ENCODE measurements at places on chromosomes 5 and 9.
A peak's percentile ranks its signal among the peaks of the same experiment; 100 is the strongest.

DNA sequence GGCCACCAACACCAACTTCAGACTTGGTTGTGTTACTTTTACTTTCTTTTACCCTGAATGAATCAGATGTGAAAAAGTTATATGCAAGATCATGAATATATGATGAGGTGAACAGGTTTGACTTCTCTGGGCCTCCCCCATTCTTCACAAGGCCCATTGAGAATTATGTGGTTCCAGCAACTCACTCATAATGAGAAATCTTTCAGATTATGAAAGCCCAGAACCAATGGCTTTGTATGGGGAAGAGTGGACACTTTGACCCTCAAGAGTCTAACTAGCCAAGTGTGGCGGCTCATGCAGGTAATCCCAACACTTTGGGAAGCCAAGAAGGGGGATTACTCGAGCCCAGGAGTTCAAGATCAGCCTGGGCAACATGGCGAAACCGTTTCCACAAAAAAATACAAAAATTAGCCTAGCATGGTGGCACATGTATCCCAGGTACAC lies 16.1 kb upstream of the LNPEP start:
- no peak for DNase-seq

DNA sequence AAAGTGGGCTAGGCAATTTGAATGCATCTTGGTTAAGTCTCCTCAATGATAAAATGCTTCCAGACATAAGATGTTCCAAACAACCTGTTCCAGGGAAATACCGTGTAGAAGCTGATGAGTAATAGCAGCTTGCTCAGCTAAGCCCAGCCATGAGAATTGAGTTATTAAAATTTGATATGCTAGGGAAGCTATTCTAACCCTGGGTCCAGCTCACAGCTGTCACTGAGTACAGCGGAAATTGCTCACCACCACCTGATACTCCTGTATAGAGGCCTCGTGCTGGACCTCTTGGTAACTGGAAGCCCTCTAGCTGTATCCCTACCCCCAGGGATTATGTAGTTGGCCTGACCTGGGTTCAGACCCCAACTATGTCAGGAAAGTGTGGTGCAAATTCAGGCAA lies 521.3 kb upstream of the TRPC7 start:
- DNase-seq, result no peak

DNA sequence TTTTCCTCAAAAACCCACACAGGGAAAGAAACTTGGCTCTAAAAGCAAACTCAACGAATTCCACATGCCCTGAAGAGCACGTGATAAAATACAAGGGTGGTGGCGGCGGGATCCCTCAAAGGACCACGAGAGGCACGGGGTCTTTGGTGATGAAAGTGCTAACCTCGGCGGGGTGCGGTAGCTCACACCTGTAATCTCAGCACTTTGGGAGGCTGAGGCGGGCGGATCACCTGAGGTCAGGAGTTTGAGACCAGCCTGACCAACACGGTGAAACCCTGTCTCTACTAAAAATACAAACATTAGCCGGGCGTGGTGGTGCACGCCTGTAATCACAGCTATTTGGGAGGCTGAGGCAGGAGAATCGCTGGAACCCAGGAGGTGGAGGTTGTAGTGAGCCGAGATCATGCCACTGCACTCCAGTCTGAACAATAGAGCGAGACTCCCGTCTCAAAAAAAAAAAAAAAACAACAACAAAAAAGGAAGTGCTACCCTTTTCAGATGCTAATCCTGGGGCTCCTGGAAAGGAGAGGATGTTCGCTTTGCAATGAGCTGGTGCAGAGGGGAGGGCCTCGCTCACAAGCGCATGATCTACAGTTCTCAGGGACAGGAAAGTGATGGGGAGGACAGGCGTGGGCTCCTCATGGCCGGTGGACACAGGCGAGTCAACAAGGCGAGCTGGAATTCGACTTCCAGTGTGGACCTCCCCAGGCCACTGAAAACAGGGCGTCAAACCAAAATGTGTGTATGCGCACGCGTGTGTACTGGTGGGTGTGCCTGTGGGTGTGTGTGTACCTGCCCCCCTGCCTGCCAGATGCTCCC lies 54.1 kb downstream of the USP20 start:
- no peak for DNase-seq

GRCh38 chr5:176647843-176648473 lies 674 bp downstream of the TSPAN17 start:
- no peak for DNase-seq

DNA sequence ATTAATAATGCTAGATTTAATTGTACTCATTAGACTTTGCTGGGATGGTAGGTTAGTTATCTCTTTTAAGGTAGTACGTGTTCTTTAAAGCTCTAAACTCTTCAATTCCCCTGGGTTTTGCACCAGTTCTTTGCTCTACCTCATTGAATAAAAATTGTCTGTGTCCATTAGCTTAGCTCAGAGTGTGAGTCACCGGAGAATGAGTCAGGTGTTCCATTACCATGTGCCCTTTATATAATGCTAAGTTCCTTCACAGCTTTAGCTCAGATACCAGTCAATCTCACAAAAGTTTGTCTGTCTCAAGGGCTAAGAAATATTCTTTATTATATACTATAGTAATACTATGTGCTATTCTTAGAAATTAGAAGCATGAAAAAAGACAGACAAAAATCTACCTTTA lies 339.4 kb downstream of the PRELID2 start:
- no peak for DNase-seq

DNA sequence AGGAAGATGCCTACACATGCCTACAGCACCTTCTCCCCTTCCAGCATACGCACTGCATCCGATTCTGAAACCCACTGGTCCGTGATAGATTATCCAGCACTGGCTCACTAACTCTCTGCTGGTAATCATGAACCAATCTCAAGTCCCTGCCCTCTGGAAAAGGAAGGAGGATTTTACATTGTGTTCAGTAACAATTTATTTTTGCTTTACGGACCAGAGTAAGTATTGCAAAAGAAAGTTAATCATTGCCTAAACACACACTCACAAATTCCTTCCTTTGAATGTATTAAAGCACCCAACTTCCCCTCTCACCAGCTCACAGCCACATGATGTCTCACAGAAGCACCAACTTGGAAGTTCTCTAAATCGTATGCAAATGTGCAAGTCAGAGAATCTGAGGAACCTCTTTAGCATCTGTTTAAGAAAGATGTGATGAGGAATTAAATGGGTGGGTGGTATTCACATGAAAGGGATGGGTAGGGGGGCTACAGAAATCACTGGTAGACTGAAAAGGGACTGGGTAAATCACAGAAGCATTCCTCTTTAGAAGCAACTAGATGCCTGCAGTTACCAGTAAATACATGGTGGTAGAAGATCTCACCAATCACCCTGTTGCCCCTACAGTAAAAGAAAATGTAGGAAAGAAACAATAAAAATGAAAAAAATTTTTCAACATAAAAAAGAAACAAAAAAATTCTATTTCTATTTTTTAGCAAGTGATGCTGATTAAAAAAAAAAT lies 8.4 kb downstream of the GNAQ start:
- DNase-seq, result no peak

- DNase-seq, result peak; percentile 95
These were observed 19.7 kb downstream of the ANXA2R start for GRCh38 chr5:43020399-43020746.

DNA sequence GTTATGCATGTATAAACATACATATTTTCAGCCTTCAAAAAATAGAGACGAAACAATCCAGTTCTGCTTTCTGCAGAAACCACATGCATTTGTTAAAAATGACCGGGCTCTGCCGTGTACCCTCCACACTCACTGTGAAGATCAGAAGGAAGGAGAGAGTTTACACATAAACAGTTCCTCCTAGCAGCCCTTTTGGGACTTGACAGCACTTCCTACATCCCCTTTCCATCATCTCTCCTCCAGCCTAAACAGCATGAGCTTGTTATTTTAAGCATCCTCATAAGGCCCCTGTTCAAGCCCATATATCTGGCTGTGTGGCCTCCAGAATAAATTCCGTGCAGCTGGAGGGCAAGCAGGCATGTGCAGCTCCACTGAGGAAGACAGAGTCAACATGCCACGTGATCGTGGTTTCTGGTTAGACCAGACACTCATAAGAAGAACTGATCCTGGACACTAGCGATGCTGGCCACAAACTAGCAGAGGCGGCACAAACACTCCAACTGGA lies 42.2 kb downstream of the NIPAL4 start:
- no peak for DNase-seq

DNA sequence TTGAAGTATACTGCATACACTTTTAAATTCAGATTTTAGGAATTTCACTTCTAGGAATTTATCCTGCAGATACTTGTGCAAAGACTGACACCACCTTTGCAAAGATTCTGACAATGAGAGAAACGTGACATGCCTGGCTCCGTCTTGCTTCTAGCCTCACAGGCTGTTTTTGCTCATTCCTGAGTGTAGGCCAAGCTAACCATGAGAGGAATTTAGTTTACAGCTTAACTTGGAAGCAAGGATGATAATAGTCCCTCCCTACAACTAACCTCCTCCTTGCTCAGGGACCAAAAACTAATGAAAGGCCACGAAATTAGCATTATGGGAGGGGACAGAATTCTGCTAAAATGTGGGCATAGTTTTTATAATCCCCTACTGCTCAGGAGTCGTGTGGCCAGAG lies 31.1 kb downstream of the C5orf22 start:
- DNase-seq, result no peak

GRCh38 chr9:128847803-128848202 lies 18.2 kb upstream of the SPOUT1 start:
- DNase-seq, result no peak

GRCh38 chr5:77812926-77813589 lies 36.9 kb upstream of the TBCA start:
- no peak for DNase-seq

DNA sequence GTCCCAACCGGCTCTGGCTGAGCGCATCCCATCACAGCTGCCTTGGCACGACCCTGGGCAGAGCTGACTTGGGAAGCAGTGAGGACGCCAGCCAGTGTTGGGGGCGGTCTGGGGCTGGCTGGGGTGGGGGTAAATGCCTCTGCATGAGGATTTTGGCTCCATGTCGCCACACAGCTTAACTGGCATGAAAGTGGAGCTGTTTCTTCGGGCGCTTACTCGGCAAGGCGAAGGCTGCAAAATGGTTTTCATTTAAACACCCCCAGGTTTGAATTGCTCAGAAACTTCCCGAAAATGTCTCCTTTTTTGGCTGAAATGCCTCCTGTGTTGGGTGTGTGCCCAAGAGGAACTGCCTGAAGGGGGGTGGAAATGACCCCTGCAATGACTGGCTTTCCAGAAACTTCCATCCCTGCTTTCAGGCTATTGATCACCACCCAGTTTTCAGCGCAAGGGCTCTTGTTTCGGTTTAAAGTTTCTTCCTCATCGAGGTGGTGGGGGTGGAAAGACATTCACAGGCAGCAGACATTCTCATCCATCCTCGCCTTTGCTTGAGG lies 38.3 kb downstream of the PTGES start:
- no peak for DNase-seq

GRCh38 chr5:37971483-37972024 lies 131.7 kb upstream of the GDNF start:
- no peak for DNase-seq

DNA sequence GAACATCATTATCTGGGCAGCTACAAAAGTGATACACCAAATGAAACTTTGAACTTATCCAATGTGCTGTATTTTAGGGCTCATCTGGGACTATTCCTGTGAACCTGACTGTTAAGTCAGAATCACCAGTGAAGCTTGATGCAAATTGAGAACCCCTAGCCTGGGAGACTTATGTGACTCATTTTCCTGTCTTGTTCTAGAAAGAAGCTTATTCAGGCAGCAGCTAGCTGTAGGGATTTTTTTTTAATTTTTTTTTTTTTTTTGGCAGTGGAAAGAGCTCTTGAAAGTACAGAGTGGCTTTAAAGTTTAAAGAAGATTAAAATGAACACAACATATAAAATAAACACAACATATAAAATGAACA lies 81.1 kb upstream of the TNFAIP8 start:
- DNase-seq, result no peak

GRCh38 chr5:89723907-89724306 lies 685.6 kb downstream of the CETN3 start:
- no peak for DNase-seq

DNA sequence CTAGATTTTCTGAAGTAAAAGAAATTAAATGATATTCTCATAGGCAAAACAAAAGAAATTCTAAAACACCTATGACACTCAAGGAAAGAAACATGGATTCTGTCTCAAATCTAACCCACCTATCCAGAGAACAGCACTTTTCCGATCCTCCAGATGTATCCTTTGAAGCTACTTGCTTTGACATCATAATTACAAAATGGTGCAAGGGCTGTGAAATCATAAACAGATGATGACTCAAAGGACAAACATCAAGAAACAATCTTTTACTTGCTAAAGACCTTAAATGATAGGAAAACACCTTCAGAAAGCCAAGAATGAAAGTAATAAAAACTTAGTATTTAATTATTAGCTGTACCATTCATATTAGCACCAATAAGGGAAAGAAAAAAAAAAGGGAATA lies 202.6 kb downstream of the DENND1A start:
- DNase-seq, result no peak

DNA sequence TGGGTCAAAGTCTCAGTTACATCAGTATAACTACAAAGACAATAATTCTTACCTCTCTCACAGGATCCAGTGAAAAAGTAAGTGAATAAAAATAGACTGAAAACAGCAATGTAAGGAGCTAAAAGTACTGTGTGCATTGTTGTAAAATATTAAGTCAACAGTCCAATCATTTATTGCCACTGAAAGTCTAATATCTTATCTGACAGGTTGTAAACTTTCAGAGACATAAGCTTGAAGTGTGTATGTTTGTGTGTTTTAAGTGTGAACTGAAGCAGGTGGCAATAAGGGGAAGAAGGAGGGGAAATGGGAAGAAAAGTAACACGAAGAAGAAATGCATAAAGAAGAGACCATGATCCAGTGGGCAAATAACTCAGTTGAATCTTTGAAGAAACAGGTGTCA lies 229.7 kb upstream of the TAS2R1 start:
- no peak for DNase-seq

DNA sequence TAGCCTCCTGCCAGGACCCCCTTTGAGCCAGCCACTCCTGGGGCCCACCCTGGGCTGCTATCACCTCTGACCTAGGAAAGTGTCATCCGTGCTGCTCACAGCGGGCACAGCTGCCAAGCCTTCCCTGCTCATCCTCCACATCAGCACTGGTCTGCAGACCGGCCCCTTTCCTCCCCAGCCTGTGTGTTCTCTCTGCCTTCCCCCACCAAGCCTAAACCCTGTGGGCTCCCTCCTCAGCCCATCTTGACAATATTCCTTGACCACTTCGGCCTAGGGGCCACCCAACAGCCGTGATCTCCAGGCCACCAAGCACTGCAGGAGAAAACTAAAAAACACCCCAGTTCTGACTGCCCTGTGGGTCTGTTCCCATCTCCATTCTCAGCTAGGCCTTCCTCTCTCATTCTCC lies 135.1 kb downstream of the DAB2IP start:
- no peak for DNase-seq

- no peak for DNase-seq
These were observed 24.2 kb downstream of the WNK2 start for GRCh38 chr9:93207860-93208734.

DNA sequence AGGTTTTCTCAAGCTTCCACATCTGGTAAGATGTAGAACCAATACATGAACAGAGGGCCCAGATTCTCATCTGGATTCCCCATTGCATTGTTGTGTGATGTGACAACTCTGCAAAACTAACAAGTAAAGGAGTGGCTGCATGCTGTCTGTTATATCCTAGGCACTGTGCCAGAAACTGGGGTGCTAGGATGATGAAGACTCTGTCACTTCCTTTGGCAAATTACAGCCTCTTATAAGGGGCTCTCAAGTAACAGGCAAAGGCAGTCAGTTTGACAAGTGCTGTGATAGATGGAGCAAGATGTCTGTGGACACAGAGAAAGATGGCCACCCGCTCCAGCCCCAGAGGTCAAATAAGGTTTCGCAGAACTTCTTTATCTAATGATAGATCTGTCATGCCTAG lies 115.7 kb downstream of the PAPPA start:
- no peak for DNase-seq

All from NCI-H187 (cell line).